NCI-H187 (cell line): ENCODE measurements at places on chromosomes 6 and 20.

- no peak for DNase-seq
Measured at GRCh38 chr6:150531957-150532356, 67.7 kb upstream of the PLEKHG1 start.

DNA sequence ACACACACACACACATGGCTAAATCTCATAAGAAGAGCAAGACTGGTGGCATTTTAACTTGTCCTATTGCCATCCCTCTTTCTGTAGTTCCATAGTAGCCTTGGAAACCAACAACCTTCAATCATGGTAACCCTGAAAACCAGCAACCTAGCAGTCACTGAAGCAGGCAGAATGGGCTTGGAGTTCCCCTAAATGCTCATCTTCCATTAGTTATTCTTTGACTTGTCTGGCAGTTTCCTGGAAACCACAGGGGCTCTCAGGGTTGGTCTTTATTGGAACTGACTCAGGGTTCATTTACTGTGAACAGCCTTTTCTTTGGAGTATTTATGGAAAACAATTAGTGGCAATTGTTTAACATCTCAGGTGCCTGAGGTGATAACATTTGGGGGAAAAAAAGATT, 19.4 kb upstream of the BRPF3 start:
- no peak for DNase-seq

GRCh38 chr6:127854009-127854408, 46.8 kb downstream of the THEMIS start:
- no peak for DNase-seq

DNA sequence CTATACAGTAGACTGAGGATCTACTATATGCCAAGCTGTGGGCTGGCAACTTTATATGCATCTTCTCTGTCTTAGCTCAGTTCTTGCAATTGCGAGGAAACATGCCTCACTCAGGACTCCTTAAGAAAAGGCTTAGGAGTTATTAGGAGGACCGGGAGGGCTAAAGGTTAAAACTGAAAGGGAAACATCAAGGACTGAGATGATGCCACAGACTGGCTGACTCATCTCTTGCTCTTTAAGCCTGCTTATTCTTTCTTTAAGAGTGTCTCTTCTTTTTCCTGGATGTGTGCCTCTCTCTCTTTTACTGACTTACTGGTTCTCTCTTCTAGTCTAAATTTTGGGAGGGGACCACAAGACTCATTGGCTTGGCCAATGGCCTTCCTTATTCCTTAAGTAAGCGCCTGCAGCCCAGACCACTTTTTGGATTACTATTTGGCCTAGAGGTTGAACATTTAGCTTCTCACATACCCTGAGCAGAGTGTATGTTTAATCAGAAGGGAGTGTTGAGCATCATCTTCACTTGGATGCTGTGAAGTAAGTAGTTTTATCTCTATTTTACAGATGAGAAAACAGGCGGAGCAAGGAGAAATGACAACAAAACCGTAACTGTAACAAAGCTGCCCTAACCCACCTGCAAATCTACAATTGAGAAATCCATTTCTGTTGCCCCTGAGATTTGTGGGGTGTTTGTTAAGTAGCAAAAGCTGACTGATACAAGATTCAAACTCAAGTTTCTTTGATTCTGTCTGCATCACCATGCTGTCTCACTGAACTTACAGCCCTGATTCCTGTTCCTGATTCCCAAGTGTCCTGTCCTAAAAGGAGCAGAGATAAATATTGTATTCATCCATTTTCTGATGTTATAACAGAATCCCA, 7.2 kb upstream of the SDC4 start:
- DNase-seq = no peak

- no peak for DNase-seq
Measured at GRCh38 chr20:25049261-25050060, 8.5 kb downstream of the ACSS1 start.

GRCh38 chr20:46826343-46826984, 68.2 kb upstream of the EYA2 start:
- DNase-seq = no peak

GRCh38 chr6:121925024-121925423, 474.4 kb upstream of the HSF2 start:
- no peak for DNase-seq

DNA sequence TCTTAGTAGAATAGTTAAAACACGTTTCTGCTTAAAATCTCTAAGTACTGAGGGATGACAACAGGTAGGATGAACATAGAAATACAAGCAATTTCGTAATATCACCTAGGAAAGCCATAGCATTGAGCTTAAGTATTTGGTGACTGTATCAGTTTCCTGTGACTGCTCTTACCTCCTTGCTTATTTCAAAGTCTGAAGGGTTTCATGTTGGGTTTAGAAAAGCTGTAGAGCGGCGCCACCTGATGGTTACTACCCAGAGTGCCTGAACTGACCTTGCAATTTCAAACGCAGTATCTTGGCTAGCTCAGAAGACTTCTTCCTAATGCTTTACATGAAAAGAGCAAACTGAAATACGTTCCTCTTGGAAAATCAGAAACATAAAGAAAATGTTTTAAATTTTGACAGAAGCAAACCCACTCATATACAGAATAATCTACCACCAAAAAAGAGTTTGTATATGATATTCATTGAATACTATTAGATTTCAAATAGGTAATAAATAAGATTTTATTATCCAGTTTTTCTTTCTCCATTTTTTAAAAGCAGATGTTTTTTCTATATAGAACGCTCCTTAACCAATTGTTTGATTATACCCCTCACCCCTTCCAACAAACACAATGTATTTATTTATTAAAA, 82.3 kb upstream of the RIPOR2 start:
- no peak for DNase-seq

DNA sequence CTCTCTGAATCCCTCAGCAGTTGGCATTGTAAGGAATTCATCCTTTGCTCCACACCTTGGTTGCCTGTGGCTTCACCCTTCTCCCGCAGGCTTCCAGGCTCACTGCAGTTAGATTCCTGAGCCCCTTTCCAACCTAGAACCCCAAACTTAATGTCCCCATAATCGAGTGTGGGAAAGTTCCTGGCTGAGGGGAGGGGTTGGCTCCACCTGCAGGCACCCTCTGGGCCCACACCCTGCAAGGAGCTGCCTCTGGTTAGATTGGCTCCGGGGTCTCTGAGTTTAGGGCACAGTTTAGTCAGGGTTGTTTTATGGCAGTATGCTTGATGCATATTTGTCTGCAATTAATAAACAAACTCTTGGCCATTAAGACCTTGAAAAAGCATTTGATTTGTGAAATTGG, 63.4 kb downstream of the MTHFD1L start:
- DNase-seq = no peak

GRCh38 chr6:111592726-111593511, 12.8 kb downstream of the TRAF3IP2 start:
- no peak for DNase-seq

DNA sequence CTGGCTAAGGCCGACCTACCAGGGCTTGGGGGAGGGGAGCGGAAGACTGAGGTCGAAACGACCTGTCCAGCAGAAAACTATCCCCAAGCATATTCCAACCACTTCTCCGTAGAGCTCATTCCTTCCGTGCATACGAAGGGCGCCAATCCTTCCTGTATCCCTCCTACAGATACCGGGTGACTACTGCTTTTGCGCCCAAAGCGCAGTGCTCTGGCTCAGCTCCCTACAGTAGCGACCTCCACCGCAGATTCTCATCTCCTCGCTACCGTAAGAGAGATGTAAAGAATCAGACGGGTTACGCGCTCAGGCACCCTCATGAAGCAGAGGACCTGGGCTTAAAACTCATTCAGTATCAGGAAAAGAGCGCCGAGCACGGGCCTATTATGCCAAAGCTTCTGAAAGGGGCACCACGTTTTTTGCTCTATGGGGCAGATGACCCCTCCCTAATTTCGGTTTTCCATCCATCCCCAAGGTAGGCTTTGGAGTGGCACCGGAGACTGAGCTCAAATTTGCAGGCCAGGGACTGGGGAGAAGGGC, 563 bp upstream of the NNAT start:
- no peak for DNase-seq

DNA sequence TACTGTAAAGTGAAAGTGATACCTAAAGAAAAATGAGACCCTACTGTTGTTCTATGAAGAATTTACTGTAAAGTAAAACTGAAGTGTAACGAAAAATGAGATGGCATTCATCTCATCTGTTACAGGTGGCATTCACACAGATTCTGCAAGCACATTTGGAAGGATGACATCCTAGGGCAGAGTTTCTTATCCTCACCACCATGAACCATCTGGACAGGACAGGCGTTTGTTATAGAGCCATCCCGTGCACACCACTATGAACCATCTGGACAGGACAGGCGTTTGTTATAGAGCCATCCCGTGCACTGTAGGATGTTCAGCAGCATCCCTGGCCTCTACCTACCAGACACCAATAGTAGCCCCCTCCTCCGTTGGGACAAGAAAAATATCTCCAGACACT, 294.8 kb downstream of the GMDS start:
- no peak for DNase-seq

DNA sequence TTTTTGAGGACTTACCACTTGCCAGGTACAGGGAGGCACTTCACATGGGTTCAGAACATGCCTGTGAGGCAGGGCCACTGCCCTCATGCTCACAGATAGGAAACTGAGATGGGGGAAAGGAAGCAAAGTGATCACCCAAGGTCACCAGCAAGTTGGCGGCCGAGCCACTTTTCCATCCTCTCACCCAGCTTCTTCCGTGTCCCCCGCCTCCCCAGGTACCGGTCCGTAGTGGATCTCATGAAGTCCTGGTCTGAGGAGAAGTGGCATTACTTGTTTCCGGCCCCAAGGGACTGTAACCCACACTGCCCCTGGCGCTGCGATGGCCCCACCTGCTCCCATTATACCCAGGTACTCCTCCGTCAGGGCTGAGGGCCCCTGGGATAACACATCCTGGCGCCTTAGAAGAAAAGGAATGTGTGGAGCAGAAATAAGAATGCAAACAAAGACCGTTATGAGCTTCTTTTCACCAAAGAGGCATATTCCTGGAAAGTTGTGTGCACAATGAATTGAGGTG, 6.4 kb downstream of the R3HDML start:
- DNase-seq = no peak

DNA sequence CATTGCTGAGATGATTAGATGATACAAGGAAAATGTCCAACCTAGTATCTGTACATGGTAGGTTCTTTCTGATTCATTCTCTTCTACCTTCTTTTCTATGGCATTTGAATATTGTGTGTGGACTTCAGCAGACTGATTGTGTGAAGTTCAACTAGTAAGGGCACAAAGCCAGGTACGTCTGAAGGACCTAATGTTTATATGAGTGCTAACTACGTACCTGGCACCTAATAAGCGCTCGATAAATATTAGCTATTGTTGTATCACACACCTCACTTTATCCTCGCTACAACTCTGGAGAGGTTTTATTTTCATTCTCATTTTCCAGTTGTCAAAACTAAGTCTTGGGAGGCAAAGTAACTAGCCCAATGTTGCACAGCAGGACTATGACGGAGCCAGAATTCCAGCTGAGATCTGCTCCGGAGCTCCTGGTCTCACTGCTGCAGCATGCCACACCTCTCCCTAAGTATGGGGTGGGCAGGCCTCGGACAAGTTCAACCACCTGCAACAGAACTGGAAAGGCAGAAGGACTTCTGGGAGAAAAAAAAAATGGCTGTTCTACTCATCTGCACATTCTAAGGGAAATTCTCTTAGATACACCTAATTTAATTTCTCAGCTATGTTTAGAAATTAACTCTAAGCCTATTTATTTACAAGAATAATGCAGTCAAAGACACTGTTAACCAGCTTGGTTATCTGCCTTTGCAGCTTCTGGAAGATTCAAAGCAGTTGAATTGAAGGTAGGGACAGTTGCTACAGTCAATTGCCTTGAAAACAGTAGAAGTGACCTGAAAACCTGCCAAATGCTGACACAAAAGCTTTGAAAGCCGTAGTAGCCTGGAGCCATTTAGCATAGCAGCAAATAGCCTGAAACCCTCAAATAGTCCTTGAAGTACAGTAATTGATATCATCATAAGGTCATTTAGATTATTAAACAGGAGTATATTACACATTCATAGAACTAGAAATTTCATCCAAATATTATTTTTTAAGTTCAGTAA, 165.0 kb downstream of the PDE7B start:
- no peak for DNase-seq

DNA sequence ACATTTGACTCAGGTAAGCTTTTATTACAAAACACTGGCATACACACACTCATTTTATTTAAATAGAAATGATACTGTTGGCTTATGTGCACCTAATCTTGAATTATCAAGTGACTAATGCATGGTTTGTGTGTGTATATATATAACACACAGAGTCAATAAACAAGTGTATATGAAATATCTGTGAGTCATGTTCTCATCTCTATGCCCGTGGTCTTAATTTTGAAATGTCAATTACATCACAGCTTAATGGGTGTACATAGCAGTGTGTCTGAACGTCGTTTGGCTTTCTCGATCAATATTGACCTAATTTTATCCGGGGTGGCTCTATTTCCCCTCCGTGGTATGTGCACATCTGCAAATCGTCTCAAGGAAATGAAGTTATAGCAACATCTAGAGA, 104.0 kb upstream of the ZFP64 start:
- DNase-seq = no peak

DNA sequence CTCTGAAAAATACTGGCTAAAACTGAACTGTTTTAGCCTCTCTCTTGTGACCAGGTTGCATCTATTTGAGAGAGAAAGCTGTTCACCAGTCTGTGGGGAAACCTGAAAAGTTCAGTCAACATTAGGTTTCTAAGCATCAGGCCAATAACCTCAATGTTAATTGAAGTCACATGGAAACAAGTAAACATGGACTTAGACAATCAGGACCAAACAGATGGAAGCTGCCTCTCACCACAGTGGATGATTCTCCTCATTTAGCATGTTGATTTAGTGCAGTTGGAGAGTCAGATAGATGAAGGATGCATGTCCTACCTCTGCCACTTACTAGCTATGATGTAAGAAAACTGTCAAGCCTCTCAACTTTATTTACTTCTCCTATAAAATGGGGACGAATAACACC, 18.2 kb downstream of the SCGN start:
- DNase-seq = no peak

DNA sequence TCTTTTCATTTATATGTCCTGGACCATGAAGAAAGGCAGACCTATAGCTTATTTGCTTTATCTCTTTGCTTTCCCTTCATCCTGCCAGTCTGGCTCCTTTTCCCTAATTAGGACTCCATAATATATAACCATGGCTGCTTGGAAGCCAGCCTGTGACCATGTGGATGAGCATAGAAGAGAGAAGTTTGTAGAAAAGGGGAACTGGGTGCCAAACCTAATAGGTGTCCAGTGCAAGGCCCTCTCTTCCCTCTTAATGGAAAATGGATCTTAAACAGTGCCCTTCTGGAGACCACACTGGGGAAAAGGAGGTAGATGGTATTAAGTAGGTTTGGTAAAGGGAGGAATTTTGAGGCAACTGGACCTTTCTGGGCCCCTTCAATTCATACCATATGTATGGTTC, 16.7 kb upstream of the OSTM1 start:
- DNase-seq = no peak

GRCh38 chr6:83359638-83360037, 71.2 kb downstream of the ME1 start:
- DNase-seq = no peak

GRCh38 chr6:71190809-71191208, 97.8 kb upstream of the OGFRL1 start:
- DNase-seq = no peak
